ENCODE measurements at places on chromosomes 1 and 21.
A peak's percentile ranks its signal among the peaks of the same experiment; 100 is the strongest.

GRCh38 chr1:101723415-101723814 is 273.3 kb downstream of the OLFM3 start:
- H3K27me3 ChIP-seq, result no peaks in the 10 kb centered on the region
- no peaks in the 10 kb centered on the region for H3K36me3 ChIP-seq
- H3K27ac ChIP-seq, result no peak overlapping the region
- H3K4me3 ChIP-seq, result no peak overlapping the region

DNA sequence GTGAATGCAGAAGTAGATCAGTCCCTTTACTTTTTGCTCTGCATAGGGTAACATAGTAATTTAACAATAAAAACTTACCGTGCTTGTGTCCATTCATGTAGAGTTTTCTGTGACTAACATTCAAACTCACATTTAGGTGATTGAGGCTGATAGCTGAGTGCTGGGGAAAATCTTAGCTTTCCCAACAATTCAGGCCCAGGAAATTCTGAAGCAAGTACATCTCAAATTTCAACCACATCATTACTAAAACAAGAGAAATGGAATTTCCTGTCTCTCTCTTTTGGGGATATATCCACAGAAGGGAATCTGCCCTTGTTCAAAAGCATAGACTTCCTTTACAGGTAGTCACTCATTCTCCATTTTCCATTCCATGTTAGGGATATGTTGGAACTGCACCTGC is 33.1 kb upstream of the C1orf146 start:
- H3K27ac ChIP-seq, result no peak overlapping the region
- DNase-seq, result no peak
- no peaks in the 10 kb centered on the region for H3K27me3 ChIP-seq
- no peaks in the 10 kb centered on the region for H3K4me1 ChIP-seq
- no peak overlapping the region for H3K4me3 ChIP-seq

DNA sequence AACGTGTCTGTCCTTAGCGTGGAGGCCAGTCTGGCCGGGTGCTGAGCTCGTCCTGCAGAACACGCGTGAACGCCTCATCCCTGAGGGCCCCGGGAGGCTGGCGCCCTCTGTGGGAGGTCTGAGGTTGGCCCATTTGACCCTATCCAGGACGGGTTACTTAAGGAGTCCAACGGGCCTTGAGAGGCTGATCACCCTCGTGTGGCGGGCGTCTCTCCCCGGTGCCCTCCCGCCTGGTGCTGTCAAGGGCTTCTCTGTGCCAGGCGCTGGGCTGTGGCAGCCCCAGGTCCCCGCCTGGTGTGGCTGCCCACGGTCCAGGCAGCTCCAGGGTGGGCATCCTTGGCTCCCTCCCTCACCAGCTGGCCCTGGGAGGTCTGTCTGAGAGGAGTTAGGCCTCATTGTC is 9.7 kb downstream of the SKI start:
- H3K4me1 ChIP-seq, result peaks cover 76% of the 10 kb centered on the region
- no peaks in the 10 kb centered on the region for H3K27me3 ChIP-seq
- peak; percentile 47 for DNase-seq
- H3K4me3 ChIP-seq, result no peak overlapping the region

DNA sequence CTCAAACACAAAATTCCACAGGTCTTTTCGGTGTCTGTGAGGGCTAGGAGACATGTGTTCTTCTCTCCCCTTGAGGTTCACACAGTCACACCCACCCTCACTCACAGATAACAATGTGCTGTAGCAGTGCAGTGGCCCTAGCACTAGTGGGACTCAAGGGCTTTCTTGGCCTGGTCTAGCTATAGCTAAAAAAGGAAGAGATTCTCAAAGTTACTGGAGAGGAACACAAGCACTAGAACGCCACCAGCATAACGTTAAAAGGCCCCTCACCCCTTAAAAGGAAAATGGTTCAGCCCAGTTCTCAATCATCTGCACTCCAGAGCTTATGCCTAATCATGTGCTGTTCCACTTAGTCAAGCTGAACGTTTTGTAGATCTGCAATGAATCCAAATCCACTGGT is 39.5 kb downstream of the RGS8 start:
- H3K27me3 ChIP-seq, result no peaks in the 10 kb centered on the region
- DNase-seq, result no peak
- no peak overlapping the region for H3K27ac ChIP-seq
- H3K4me1 ChIP-seq, result no peaks in the 10 kb centered on the region
- no peaks in the 10 kb centered on the region for H3K36me3 ChIP-seq

GRCh38 chr1:185317886-185318310 is 855 bp upstream of the IVNS1ABP start:
- H3K4me3 ChIP-seq, result peak overlapping the region; percentile 92
- peak; percentile 54 for DNase-seq
- H3K27ac ChIP-seq, result peak overlapping the region; percentile 91
- H3K4me1 ChIP-seq, result peaks cover 27% of the 10 kb centered on the region

DNA sequence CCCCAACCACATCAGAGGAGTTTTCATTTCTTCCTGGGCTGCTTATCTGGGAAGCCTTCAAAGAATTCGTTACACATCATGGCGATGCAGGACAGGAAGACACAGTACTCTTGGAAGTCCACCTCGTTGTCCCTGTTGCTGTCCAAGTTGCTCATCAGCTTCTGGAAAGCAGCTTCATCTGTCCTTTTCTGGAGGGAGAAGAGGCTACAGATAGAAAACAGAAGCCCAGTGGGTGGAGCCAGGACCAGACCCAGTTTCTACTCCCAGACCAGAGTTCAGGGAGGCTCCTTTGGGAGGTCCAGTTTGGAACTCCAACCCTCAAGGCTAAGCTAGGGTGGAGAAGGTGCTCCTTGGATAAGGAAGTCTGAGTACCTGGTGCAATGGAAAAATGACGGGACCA is 1.9 kb downstream of the S100A4 start:
- H3K27me3 ChIP-seq, result no peaks in the 10 kb centered on the region
- H3K27ac ChIP-seq, result no peak overlapping the region
- DNase-seq, result no peak

DNA sequence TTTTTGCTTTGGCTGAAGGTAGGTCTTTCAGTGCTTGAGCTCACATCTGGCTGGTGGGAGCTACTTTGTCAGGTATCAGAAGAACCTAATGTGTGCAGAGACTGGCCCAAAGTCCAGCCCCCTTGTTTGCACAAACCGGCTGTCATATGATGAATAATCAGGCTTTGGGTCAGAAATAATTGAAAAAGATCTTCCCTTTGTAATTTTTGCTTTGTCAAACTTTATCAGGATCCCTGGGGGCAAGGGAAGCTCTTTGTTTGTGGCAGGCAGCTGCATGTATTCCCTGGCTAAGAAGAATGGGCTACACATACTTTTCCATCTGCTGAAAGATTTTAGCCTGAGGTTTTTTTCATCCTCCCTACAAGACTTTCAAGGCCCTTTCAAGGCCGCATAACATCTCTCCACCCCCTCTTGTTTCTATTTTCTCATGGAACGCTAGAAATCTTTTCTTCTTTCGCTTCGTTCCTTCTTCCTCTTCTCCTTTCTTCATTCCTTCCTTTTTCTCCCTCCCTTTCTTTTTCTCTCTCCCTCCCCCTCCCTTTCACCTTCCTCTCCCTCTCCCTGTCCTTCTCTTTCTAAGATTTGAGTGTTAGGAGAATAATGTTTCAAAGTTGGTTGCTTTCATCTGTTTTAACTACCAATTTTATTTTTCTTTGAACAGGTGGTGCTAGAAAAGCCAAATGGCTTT is 25.5 kb downstream of the TUFT1 start:
- no peaks in the 10 kb centered on the region for H3K27me3 ChIP-seq
- H3K27ac ChIP-seq, result no peak overlapping the region
- H3K4me1 ChIP-seq, result no peaks in the 10 kb centered on the region
- H3K36me3 ChIP-seq, result no peaks in the 10 kb centered on the region
- no peak for DNase-seq

- H3K4me3 ChIP-seq, result peak overlapping the region; percentile 91
- H3K36me3 ChIP-seq, result no peaks in the 10 kb centered on the region
- DNase-seq, result peak; percentile 75
- H3K27ac ChIP-seq, result peak overlapping the region; percentile 96
- H3K27me3 ChIP-seq, result no peaks in the 10 kb centered on the region
- peaks cover 41% of the 10 kb centered on the region for H3K4me1 ChIP-seq
These were observed 868 bp downstream of the C1orf21 start for GRCh38 chr1:184387476-184388318.

All from psoas muscle (tissue), 8 donors.